ENCODE measurements at places on chromosomes 13 and 19.

GRCh38 chr19:49255674-49256073 lies 69.3 kb downstream of the SLC6A16 start:
- no peak for DNase-seq

DNA sequence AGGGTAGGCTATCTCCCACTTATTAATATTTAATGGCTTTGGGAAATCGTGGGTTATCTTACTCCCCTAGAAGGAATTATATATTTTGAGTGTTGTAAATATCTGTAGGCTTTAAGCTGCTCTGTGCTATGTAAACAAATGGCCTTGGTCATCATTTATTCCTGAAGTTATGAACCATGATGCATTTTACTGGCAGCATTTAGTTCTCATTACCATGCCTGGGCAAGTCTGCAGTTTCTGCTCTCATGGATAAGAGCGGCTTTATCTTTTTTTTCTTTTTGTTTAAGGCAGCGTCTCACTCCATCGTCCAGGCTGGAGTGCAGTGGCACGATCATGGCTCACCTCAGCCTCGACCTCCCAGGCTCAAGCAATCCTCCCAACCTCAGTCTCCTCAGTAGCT lies 156.1 kb downstream of the IRS2 start:
- DNase-seq, result no peak

- no peak for DNase-seq
Measured at GRCh38 chr13:104691767-104692467, 1625.7 kb upstream of the SLC10A2 start.

GRCh38 chr19:1018932-1019615 lies 1.8 kb downstream of the TMEM259 start:
- DNase-seq, result no peak

Data from stimulated activated CD4-positive, alpha-beta T cell treated with anti-CD3 and anti-CD28 coated beads, Interleukin-1b, Interleukin-23, amount 100 ng/mL, for 1 hour (primary cell).